Astrocyte (in vitro differentiated cells and primary cell): ENCODE measurements at places on chromosomes 3 and 15. TPM values are rescaled to one million over a fixed set of nuclear protein-coding genes. Genes with fewer than 3 reads are reported as not detected.

Gene XYLB
- 1.4 and 2.3 TPM in 2 replicates for total RNA-seq

Gene GABRR3
- not detected in 2 replicates for total RNA-seq

Gene TMEM212
- not detected in 2 replicates for total RNA-seq

Gene CHAC1
- total RNA-seq: 55.9 and 70.8 TPM in 2 replicates

- no peak for DNase-seq
These were observed 81.8 kb upstream of the UBE2E1 start for GRCh38 chr3:23723930-23724329.

DNA sequence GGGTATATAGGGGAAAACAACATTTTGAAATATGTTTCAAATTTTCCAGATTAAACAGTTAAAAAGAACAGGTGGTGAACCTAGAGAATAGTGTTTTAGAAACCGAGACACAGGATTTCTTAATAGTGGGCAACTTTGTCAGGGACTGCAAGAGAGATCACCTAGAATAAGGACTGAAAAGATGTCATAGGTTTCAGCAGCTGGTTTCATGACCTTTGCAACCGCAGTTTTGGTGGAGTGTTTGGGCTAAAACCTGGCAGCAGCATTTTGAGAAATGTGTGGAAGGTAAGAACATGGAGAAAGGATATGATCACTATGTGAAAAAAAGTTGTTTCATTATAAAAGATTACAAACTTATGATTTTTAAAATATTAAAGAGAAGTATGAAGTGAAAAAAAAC, 34.9 kb downstream of the PRKCI start:
- DNase-seq: no peak

DNA sequence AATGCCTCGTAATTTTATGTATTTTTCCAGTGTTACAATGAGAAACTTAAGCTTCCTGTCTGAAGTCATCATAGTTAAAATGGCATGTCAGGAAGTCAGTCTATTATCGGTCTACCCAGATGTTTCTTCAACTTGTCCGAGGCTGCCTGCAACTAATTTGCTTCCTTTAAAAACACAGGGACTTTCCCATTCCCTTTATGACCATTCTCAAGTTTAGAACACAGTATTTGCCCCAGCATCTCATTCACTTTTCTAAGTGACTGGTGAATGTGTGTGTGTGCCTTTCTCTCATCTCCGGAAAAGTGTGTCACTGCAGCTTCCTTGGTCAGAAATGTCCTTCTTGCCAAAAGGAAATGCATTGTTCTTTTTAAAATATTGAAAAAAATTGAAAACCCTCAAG, 466.6 kb downstream of the RAP2B start:
- DNase-seq: no peak

DNA sequence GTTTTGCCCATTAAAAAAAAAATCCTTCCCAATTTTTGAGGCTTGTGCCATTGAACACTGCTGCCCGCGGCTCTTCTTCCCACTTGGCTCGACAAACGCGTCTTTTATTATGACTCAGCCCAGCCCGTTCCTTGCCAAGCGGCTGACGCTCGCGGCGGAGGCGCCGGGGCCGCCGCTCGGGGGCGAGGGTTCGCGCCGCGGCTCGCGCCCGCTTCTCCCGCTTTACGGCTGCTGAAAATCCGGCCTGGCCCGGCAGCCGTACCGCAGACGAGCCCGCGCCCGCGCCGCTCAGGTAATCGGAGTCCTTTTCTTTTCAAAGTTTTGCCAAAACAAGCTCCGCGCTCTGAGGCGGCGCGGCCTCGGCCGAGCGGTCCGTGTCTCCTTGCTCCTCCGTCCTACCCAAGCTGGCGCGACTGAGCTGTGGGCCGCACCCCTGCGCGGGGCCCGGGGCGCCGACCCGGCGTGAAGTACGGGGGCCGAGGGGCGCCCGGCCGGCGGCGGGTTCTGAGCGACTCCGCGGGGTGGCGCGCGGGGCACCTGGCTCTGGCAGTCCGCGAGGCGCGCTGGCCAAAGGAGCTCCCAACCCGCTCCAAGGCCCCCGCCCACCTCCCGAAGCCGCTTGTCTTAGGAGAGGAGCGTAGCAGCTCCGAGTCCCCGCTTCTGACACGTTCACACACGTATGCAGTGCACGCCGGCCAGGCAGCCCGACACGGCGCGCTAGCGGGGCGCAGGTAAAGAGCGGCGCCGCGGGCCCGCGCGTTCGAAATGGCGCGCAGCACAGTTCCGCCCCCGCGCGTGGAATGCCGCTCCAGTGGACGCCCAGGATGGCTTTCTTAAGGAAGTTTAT, 418.2 kb upstream of the NAALADL2 start:
- DNase-seq: peak; percentile 85

GRCh38 chr15:42367041-42367440, 7.7 kb downstream of the CAPN3 start:
- DNase-seq: no peak

- DNase-seq: peak; percentile 33
These were observed 187.1 kb upstream of the DNAJC19 start for GRCh38 chr3:181176601-181177000.

GRCh38 chr15:37360724-37361123, 260.4 kb upstream of the MEIS2 start:
- no peak for DNase-seq

DNA sequence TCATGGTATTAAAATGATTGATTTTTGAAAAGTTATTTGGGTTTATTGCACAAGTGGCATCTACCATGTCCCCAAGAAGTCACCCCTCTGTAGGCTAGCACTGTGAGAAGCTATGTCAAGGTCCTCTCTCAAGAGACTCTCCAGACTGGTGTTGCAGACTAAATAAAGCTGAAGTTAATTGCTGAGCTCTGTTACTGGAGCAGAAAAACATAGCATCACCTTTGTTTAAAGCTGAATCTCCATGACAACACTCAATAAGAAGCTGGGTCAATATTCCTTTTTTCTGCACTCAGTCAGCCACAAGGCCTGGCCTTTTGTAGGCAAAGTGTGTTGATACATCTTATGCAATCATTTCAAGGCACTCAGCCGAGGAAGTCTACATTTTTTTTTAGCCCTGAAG, 806.6 kb upstream of the LMCD1 start:
- DNase-seq: no peak

DNA sequence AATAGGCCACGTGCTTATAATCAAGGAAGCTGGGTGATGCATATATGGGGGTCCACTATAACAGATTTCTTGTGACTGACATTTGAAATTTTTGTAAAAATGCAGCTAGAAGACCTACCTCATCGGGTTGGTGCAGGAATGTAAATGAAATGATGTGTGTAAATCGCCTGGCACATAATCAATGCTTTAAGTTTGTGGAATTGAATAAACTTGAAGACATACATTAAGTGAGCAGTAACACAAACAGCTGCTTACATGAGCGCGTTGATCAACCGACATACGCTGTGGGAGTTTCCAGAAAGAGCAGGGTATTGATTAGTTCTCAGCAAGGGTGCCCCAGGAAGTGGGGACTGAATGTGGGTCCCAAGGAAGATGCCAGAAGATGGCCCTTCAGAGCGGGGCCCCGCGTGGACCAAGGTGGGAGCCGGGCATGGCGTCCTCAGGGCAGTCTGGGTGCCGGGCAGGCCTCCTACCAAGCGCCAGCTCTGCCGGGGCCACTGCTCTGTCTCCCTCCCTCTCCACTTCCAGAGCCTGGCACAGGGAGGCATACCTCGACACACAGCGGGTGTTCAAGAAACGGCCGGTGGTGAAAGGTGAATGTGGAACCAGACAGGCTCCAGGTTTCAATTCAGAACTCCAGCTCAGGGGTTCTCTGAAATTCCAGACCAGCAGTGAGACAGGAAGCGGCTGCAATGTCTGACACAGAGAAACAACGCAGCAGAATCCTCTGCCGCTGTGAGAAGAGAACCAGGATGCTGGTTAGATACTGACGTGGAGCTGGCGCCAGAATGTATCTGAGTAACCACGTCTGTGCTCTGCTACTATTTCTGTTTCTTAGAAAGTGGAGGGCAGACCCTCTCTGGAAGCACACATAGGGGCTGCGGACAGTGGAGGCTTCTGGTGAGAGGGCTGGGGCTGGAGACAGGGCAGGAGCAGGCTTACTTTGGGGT, 12.6 kb downstream of the BFSP2 start:
- no peak for DNase-seq

GRCh38 chr3:159739969-159740368, 248.7 kb upstream of the IL12A start:
- DNase-seq: no peak

DNA sequence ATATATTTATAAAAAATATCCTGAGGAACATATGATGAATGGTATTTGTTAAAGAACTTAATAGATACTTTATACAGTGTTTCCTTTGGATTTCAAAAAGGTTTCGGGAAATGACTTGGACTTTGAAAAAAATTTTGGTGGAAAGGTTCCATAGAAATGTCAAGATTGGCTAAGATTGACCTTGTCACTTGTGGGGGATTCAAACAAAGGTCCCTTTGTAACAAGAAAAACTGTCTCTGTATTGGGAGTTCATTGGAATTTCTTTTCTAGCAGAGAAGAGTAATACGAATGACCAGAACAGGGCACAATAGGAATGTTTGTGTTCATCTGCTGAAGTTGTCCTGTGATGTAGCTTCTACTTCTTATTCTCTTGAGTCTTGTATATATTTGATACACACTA, 43.2 kb downstream of the ARHGEF26 start:
- DNase-seq: no peak

- DNase-seq: no peak
These were observed 48.5 kb downstream of the USP13 start for GRCh38 chr3:179701176-179701827.

GRCh38 chr3:107284612-107285011, 92.6 kb upstream of the CCDC54 start:
- DNase-seq: peak; percentile 16

GRCh38 chr15:48630245-48630644, 15.3 kb downstream of the FBN1 start:
- DNase-seq: no peak
